ENCODE measurements at places on chromosomes 1 and 21.
A peak's percentile ranks its signal among the peaks of the same experiment; 100 is the strongest.

GRCh38 chr1:200535605-200536004, 84.9 kb downstream of the KIF14 start:
- no peak for DNase-seq

GRCh38 chr1:197775282-197776262, at the start of gene DENND1B:
TSS of gene DENND1B (minus strand) at chr1:197775480. CDS start at chr1:197775155, 325 bp downstream.
- peak; percentile 94 for DNase-seq

- DNase-seq: no peak
These were observed 243.1 kb downstream of the LTN1 start for GRCh38 chr21:28749536-28749935.

GRCh38 chr1:32082022-32082421, 9.3 kb downstream of the TMEM39B start:
- DNase-seq: no peak

DNA sequence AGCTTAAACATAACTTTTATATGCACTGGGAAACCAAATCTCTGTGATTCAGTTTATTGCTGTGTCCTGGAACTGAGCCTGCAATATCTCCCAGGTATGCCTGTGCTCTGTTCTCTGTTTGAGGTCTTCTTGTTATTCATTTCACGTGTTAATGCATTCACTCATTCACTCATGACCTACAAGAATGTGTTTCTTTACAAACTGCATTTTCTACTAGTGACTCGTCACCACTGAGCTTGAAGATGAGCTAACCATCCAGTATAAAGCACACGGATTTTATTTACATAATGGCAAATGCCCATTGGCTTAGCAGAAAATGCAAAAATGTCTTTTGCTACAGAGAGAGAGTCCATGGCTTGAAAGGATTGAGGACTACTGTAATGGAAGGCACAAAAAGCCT, 75.0 kb upstream of the DUSP10 start:
- DNase-seq: no peak

- peak; percentile 51 for DNase-seq
These were observed 45.7 kb downstream of the CDCP2 start for GRCh38 chr1:54107131-54107530.

GRCh38 chr21:31997191-31997590, 124.4 kb downstream of the HUNK start:
- DNase-seq: no peak

DNA sequence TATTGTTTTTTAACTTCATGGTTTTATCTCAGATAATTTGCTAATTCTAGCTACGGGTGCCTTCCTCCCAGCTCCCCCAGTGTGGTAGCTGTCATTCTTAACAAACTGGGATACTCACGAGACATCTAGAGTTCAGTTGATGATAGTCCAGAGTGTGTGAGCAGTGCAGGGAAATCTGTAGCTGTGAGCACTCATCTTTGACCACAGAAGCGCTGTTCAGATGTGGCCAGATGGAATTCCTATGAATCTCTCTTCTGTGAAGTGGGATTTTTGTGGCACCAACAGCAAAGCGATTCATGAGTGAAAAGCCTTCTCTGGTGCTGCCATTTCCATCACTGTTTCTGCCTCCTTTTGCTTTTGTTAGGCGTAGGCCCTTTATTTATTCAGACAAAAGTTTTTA, 125.1 kb downstream of the NFIA start:
- DNase-seq: no peak

DNA sequence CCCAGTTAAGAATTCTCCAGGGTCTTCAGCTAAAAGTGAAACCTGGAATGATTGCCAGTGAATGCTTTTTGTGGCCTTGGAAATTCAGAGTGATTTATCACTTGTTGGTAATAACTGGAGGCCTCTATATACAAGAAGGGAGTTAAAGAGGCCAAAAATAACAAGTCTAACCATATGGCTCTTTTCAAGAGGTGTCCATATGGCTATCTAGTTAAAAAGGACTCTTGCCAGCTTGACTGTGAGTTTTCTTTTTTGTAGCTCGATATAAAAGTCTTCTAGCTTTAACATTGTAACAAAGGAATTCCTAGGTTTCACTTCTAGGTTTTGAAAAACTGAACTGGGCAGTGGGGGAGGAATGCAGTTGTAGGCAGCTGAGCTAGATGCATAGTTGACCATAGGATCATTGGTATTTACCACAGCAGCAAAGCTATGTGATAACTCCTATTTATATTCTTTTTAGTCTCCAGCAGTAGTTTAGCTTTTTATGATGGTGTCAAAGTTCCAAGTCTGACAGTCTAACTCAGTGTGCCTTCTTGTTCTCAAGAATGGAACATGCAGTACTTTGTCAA, 44.4 kb downstream of the CACHD1 start:
- DNase-seq: no peak

- no peak for DNase-seq
These were observed 333.3 kb upstream of the ZRANB2 start for GRCh38 chr1:71414179-71414578.

DNA sequence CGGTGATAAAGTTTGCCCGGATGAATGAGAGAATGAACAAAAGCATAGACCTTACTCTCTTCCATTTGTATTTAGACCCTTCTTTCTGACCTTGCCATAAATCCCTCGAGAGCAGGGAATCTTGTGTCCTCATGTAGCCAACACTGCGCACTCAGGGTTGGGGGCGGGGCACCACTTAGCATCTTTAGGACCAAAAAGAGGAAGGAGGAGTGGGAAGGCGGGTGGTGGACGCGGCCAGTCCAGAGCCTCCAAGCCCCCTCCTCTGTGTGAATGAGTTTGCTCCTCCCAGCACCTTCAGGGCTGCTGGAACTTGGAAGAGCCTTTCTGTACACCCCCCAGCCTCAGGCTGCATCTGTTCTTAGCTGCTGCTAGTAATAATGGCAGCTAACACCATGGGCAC, 141.9 kb upstream of the TMEM51 start:
- no peak for DNase-seq

DNA sequence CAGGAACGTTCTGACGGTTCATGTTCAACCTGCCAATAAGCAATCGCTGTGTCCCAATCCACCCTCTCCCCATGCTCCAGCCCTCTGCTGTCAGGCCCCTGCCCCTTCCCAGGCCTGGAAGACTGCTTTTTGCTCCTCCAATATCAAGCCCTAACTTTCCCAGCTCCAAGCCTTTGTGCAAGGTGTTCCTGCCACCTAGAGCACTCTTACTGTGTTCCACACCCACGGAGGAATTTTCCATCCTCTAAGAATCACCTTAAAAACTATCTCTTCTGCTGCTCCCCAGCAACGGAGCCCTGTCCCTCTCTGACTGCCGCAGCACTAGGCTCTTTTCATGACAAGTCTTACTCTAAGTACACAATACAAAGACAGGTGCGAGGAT, 657.9 kb downstream of the AJAP1 start:
- no peak for DNase-seq

GRCh38 chr1:154353460-154353904, 28.2 kb downstream of the ATP8B2 start:
- DNase-seq: peak; percentile 77

GRCh38 chr1:71093938-71094337, 13.1 kb upstream of the ZRANB2 start:
- no peak for DNase-seq

Measured in islet precursor cell (in vitro differentiated cells).